ENCODE measurements at places on chromosomes 7 and 10.

DNA sequence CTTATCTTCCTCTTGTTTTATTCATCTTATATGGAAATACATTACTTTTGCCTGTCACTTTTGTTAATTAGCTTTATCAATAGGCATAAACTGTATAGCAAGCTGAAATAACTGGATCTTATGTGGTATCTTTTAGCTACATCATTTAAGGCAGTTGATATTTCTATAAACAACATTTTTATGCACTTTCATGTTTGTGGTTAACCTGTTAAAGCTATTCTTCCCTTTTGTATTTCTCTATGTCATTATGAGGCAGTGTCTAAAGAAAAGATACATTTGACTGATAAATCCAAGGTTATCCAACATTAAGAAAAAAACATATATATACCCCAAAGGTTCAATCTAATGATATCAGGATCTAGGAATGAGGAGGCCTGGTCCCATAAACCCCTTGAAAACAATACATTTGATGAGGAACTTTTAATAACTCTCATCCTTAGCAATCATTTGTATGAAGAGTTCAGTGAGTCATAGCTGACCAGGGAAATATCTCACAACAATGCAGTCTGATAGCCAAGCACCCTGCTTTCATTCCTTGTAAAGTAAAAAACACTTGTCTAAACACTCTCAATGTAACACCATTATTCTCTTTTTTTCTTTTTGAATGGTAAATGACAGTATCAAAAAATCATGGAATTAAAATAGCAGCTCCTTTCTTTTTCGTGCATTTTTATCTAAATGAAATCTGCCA, 300.9 kb downstream of the NEBL start:
- DNase-seq: no peak

DNA sequence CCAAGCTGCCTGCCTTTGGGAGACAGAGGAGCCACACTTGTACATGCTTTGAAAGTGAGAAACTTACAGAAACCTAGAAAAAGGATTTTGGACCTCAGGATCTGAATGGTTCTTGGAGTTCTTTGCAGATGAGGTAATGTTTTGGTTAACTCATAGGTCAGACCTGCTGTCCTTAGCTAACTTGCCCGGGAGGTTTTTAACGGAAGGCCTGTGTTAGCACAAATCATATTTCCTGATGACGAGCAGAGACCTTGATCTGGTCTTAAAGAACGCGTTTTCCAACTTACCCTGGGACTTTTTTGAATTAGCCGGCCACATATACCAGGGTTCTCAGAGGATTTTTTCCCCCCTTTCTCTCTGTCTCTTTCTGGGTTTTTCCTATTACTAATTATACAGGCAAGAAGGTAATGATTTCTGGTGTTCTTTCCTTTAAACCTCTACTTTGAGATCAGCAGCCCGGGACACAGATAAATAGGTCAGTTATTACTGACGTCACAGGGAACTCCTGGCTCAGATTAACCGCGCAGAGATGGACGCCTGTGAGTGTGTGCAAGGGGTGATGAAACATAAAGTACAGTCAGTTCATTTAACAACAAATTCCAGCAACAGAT, 101.7 kb upstream of the KLF6 start:
- no peak for DNase-seq

DNA sequence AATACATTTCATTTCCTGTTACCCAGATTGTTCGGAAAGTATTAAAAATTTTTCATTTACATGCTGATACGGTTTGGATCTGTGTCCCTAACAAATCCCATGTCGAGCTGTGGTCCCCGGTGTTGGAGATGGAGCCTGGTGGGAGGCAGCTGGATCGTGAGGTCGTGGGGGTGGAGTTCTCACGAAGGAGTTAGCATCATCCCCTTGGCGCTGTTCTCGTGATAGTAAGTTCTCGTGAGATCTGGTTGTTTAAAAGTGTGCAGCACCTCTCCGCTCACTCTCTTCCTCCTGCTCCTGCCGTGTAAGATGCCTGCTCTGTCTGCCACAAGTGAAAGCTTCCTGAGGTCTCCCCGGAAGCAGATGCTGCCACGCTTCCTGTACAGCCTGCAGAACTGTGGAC, 30.9 kb downstream of the PLEKHS1 start:
- no peak for DNase-seq

DNA sequence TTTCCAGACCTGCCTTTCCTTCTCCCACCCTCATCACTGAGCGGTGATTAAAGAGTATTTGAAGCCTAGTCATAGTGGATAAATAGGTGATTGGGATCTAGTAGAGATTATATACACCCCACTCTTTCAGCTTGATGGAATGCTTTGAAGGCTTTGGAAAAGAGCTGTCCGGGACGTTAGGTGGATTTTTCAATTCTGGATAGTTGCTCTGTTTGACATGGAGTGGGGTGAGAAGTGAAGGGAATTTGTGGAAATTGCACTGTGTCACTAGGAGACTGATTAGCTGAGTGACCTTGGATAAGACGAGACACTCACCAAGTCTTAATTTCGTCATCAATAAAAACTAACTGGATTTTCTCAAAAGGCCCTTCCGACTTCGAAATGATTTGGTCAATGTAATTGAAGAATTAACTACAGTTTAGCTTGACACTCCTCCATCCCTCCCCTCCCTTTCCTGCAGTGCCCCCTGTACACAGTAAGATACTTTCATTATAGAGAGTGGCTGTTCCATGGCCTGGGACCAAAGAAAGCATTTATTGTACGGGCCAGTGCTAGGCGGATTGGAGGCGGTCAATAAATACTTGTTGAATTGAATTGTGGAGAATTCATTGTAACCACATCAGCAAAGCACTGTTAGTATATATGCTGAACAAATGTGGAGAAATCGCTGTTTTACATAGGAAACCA, 962 bp downstream of the ZKSCAN1 start:
- no peak for DNase-seq

DNA sequence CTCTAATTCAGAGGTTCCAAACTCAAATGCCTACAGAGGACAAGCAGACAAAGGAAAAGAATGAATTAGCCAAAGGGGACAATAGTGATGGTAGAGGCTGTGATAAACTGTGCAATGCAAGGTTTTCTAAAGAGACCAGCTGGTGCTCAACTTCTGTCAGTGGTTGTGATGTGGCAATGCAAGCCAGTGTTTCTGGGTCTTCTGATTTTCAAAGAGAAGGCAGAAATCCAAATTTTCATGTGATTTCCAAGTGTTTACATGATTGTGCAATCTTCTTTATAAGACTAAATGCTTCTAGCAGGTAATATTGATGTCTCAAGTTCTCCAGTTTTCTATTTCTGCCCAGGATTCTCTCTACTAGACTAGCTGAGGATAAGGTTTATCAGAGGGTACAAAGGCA, 135.9 kb downstream of the PCDH15 start:
- DNase-seq: no peak

DNA sequence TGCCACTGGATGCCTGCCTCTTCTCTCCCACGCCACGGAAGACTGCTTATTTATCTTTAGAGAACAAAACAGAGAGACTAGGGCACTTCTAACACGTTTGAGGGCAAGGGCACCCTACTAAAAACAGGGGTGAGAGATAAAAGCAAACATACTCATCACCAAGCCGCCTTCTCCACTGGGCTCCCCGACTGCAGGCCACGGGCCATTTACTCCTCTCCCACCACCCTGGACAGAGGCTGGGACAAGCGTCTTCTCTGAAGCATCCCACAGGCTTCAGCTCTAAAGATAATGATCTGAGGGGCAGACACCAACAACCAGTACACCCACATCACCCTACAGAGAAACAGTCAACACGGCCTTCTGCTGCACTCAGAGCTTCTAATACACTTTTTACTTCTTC, 78.7 kb downstream of the CYTH3 start:
- no peak for DNase-seq

DNA sequence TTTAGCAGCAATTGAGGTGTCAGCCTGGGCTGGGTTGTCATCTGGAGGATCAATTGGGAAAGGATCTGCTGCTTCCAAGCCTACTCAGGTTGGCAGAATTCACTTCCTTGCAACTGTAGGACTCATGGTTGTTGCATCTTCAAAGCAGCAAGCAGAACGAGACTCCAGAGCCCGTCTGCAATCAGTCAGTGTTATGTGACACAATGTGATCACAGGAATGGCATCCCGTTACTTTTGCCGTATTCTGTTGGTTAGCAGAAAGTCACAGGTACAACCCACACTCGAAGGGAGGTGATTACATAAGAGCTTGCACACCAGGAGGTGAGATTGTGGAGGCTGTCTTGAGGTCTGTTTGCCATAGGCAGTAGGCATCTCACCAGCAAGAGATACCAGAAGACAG, 15.4 kb upstream of the LYZL1 start:
- no peak for DNase-seq

DNA sequence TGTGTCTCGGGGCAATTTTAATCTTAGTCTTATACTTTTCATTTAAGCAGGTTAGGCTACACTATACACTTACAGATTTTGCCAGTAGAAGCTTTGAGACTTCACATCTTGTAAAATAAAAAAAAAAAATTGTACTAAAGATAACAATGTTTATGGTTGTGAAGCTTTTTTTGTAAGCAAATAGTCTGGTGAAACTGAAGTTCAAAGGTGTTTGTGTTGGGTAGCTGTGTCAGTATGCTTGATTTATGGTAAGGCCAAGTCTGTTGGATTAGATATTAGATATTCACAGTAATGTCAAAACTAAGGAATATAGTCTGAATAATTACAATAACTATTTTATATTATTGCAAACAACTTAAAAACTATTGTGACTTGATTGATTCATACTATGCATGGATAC, 31.0 kb upstream of the PRSS1 start:
- DNase-seq: no peak

- no peak for DNase-seq
These were observed 219.5 kb downstream of the PAXIP1 start for GRCh38 chr7:154783281-154783909.

DNA sequence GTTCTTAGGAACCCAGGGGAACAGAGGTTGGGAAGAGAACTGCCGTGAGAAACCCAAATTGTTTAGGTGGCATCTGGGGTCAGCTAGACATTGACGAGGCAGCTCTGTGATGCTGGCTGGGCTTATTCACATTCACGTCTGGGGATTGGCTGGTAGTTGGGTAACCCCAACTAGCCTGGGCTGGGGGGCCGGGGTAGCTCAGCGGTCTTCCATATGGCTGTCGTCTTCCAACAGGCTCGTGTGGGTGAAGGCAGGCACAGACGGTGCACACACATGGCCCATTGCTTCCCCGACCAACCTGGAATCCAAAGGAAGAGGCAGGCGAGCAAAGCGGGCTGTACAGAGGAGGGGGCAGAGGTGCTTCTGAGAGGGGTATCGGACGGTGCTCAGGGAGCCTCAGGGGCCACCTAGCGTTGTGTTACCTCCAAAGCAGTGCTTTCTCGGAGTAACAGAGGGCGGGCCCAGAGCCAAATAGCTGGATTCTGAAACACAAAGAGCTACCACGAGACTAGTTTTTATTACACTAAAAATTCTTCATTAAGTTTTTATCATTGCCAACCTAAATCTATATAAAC, 34.5 kb downstream of the MKI67 start:
- no peak for DNase-seq

GRCh38 chr7:134201569-134202261, 74.6 kb downstream of the LRGUK start:
- DNase-seq: no peak

DNA sequence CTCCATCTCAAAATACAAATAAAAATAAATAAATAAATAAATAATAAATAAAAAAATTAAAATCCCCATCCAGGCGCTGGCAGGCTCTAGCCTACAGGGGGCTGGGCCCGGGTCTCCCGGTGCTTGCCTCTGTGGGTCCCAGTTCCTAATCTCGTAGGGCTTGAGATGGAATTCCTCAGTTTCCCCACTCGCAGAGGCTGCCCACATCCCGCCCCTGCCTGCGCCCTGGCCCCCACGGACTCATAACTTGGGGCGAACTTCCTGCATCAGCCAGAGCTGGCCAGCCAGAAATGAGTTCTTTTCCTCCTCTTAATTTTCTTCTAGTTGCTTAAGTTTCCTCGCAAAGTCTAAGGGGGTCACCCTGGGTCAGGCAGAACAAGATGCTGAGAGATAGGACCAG, 22.0 kb upstream of the SRRM3 start:
- DNase-seq: no peak

DNA sequence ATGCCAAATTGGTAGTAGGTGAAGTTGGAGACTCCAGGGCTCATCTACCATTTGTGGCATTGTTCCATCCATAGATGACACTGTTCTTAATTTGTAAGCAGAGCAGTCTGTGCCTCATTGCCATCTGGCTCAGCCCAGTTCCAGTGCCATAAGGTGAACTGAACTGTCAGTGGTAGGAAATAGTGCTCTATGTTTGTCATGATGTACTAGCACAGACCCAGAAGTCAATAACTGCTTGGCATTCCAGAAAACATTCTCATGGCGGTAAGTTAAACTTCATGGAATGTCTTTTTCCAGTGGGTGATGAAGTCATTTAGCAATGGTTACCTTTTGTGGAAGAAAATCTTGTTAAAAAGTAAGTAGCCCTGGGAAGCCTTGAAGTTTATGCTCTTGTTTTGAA, 302.7 kb downstream of the SUGCT start:
- DNase-seq: no peak

DNA sequence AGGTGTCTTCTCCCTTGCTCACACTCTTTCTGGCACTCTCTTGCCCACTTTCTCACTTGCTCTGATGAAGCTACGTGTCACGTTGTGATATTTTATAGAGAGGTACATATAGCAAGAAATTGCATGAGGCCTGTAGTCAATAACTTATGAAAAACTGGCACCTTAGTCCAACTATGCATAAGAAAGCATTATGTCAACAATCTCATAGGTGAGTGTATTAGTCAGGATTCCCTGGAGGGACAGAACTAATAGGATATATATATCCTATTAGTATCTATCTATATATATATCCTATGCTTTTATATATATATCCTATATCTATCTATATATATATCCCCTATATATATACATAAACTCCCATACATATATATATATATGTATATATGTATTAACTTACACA, 18.8 kb upstream of the MDFIC start:
- no peak for DNase-seq

- DNase-seq: no peak
These were observed 7.6 kb upstream of the ARMS2 start for GRCh38 chr10:122446668-122447423.

GRCh38 chr7:2109936-2110609, 122.7 kb downstream of the MAD1L1 start:
- DNase-seq: peak; percentile 48

DNA sequence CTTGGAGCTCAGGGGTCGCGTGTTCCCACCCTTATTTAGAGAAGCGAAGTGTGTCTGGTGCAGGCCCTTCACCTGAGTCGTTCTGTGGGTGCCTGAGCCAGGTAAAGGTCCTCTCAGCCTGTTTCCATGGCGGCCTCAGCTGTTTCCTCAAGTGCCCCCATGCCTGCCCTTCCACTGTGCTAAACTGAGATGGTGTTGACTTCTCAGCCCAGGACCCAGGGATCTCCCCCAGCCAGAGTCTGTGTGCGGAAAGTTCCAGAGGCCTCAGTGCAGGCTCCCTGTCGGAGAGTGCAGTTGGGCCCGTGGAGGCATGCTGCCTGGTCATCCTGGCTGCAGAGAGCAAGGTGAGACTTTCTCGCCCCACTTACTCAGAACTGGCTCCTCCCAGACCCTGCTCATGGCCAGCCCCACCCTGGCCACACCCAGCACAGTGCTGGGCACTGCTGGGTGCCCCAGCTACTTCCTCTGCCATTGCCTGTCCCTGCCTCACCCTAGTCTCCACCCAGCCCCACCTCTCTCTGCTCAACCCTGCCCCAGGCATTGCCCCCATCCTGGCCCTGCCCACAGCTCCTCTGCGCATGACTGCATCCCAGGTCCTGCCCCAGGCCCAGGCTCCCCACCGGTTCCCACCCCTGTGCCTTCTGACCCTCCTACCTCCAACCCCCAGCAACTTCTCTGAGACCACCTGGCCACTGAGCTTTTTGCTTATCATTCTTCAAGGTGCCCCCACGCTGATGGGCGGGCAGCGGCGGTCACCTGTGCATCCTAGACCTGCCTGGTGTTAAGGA, 20.3 kb downstream of the NACAD start:
- no peak for DNase-seq

Measured in CD4-positive, alpha-beta T cell treated with Interleukin-4 for 4 hours (primary cell).